Adipose tissue (tissue), 3 donors: ENCODE measurements at places on chromosomes 4 and X. TPM values are rescaled to one million over a fixed set of nuclear protein-coding genes. Genes with fewer than 3 reads are reported as not detected.

Gene EGF
- 15.8 TPM for polyA plus RNA-seq

Gene CLIC2
- 2.0 TPM for polyA plus RNA-seq

Gene STBD1
- 64.7 TPM for polyA plus RNA-seq

Gene TTC29
- polyA plus RNA-seq, result 0.06 TPM

Gene COL4A5
- 2.3 TPM for polyA plus RNA-seq

Gene SPANXC
- not detected for polyA plus RNA-seq

Gene FMR1
- polyA plus RNA-seq, result 7.8 TPM

Gene S100G
- not detected for polyA plus RNA-seq

Gene F8A2
- polyA plus RNA-seq, result not detected

Gene SSX4
- not detected for polyA plus RNA-seq

Gene RTL9
- 0.02 TPM for polyA plus RNA-seq

Gene USP17L24
- not detected for polyA plus RNA-seq

Gene PCYT1B
- 0.03 TPM for polyA plus RNA-seq

Gene ADGRG4
- under 0.01 TPM for polyA plus RNA-seq

Gene MRPL1
- polyA plus RNA-seq, result 14.8 TPM

Gene ZMAT1
- polyA plus RNA-seq, result 3.7 TPM

Gene MMRN1
- 4.5 TPM for polyA plus RNA-seq

Gene SYNPO2
- 27.8 TPM for polyA plus RNA-seq

Gene FAM47A
- not detected for polyA plus RNA-seq

Gene RBM46
- polyA plus RNA-seq, result 0.06 TPM

Gene MAGEB6
- polyA plus RNA-seq, result not detected

Gene GAK
- polyA plus RNA-seq, result 75.2 TPM

Gene CYTL1
- 0.22 TPM for polyA plus RNA-seq

Gene SYP
- polyA plus RNA-seq, result 6.8 TPM

Gene RBM47
- polyA plus RNA-seq, result 15.5 TPM

Gene ENAM
- 1.4 TPM for polyA plus RNA-seq

Gene LRCH2
- 2.7 TPM for polyA plus RNA-seq

Gene GUCY2F
- polyA plus RNA-seq, result not detected

Gene GAGE2A
- not detected for polyA plus RNA-seq

Gene ALB
- polyA plus RNA-seq, result 0.56 TPM

Gene INTS12
- 17.1 TPM for polyA plus RNA-seq

Gene ABCD1
- polyA plus RNA-seq, result 29.9 TPM
